ENCODE measurements at places on chromosomes 1 and 21.
A peak's percentile ranks its signal among the peaks of the same experiment; 100 is the strongest.

- no peak for DNase-seq
Measured at GRCh38 chr1:39127513-39127912, 77.0 kb upstream of the MACF1 start.

DNA sequence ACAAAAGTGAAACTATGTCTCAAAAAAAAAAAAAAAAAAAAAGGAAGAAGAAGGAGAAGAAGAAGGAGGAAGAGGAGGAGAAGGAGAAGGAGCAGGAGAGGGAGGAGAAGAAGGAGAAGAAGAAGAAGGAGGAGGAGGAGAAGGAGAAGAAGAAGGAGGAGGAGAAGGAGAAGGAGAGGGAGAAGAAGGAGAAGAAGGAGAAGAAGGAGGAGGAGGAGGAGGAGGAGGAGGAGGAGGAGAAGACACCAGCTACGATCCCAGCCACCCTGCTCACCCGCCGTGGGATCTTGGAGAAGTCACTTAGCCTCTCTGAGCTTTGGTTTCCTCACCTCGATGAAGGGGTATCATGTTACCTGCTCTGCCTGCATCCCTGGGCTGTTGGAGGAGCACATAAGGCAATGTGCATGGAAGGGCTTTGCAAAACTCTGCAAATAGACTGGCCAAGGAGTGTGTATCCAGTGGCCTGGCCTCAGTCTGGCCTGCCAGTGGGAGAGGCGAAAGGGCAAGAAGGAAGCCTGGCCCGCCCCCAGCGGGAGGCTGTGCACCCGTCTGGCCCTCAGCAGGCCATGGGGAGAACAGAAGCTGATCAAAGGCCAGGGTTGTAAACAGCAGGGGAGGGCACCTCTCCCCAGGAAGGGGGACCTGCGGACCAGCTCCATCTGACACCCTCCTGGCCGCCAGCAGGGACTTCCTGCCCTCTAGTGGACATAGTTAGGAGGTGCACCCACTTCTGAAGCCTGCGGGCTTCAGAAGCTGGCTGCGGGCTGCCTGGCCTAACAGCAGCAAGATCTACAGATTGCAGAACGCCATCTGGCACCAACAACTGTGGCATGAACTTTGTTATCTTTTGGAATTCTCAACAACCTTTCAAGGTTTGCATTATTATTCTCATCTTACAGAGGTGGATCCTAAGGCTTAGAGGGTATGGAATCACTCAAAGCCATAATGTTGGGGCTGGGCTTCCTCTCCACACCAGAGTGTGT is 19.2 kb upstream of the CDK18 start:
- DNase-seq, result peak; percentile 20

DNA sequence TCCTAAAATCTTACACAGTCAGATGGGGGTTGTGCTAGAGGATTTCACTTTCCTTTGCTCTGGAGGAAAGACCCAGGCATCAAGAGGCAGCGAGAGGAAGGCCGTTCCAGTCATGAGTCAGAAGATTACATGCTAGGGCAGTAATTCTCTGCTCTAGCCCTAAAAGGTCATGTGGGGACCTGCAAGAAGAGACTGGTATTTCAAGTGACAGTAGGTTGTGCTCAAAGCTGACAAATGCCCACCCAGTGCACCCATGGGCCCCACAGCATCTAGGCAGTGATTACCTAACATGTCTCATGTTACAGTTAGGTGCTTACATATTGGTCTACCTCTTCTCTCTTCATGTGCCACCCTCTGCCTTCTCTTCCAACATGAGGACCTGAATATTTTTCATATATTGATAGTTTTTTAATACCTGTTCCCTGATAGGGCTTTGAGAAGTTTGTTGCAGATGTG is 99.7 kb upstream of the BEND5 start:
- DNase-seq, result no peak

- no peak for DNase-seq
Measured at GRCh38 chr21:33021150-33021549, 4.6 kb upstream of the OLIG2 start.

DNA sequence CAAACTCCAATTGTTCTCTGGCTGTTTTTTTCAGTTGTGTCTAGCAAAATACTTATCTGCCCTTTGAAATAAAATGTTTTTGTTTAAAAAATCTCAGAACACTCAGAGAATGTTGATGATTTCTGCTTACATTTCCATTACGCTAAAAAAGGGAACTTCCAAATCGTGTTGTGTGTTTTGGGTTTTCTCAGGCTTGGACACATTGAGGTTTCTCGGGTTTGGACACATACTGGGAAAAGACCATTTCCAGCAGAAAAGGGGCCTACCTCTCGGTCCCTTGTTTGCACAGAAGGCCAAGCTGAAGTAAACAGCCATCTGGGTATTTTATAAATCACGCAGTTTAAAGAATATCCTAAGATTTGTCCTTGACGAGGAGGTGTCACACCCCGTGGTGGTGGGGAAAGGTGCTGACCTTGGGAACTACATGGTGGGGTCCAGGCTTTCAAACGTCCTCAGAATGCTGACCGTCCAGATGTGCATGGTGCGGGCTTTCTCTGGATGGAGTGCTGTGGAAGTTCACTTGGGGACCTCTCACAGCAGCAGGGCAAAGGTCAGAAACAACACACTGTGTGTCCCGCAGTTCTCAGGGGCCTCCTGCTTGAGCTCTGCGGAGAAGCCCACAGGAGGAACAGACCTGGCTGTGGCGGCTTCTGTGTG is 67.8 kb downstream of the SLC37A1 start:
- DNase-seq, result no peak

DNA sequence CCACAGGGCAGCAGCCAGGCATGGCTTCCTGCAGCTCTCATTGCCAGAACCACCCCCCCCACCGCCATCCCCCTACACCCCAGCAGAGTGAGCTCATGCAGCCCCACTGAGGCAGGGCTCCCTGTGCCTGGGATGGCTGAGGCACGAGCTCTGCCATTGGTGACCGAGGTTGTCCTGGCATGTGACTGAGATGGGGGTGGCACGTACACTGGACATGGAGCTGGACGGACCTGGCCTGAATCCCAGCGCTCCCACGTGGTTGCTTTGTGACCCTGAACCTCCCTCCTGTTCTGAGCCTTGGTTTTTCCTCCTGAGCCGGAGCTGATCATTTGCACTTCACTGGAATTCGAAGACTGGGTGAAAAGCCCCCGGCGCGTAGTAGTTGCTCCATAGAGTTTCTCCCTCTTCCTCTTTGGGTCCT is 28.3 kb downstream of the ALPL start:
- no peak for DNase-seq

GRCh38 chr1:179313004-179313403 is 19.4 kb downstream of the SOAT1 start:
- no peak for DNase-seq

- no peak for DNase-seq
Measured at GRCh38 chr1:17596186-17596585, 56.7 kb downstream of the ARHGEF10L start.

GRCh38 chr1:157984469-157984868 is 9.0 kb upstream of the KIRREL1 start:
- DNase-seq, result no peak

GRCh38 chr1:103525114-103525606 is 339 bp upstream of the RNPC3 start:
- DNase-seq, result no peak

DNA sequence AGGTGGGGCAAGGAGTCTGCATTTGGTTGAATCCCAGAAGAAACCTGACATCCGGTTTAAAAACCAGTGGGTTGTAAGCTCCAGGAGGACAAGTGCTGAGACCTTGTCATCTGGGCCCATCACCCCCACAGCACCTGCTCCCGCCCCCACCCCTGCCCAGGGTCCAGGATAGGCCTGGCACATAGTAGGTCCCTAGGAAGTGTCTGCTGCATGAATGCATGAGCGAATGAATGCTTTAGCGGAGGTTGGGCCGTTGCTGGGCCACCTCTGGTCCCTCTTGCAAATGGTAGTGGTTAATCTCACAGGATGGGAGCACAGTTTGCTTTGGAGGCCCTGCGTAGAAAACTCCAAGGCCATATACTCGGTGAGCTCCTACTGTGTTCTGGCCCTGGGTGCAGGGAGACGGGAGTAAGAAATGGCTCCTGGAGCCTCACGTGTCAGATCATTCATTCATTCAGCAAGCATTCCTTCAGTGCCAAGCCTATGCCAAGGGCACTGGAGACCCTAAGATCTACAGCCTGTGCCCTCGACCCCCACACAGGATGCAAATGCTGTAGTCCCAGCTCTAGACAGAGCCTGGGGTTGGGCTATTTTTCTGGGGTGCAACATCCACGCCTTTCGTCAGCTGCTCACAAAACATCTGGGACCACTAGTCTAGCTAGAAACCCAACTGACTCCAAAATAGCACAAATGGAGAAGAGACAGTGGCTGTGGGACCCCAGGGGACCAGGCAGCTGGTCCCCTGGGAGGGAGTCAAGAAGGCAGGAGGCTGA is 28.9 kb downstream of the EPHA2 start:
- DNase-seq, result no peak

- DNase-seq, result no peak
Measured at GRCh38 chr21:24093032-24093431, 1514.2 kb downstream of the MRPL39 start.

- DNase-seq, result peak; percentile 58
Measured at GRCh38 chr1:46036894-46037839, 95.3 kb downstream of the PIK3R3 start.

- DNase-seq, result no peak
Measured at GRCh38 chr1:59967141-59967697, 40.6 kb upstream of the CYP2J2 start.

GRCh38 chr1:228717081-228717480 is 18.2 kb upstream of the RHOU start:
- no peak for DNase-seq

- no peak for DNase-seq
Measured at GRCh38 chr21:32183396-32183795, 95.5 kb downstream of the MIS18A start.

GRCh38 chr21:28135646-28136045 is 857.0 kb downstream of the LTN1 start:
- DNase-seq, result no peak

GRCh38 chr1:209265301-209265700 is 318.2 kb upstream of the CAMK1G start:
- no peak for DNase-seq

GRCh38 chr1:229221106-229222019 is 49.5 kb upstream of the RAB4A start:
- DNase-seq, result no peak

DNA sequence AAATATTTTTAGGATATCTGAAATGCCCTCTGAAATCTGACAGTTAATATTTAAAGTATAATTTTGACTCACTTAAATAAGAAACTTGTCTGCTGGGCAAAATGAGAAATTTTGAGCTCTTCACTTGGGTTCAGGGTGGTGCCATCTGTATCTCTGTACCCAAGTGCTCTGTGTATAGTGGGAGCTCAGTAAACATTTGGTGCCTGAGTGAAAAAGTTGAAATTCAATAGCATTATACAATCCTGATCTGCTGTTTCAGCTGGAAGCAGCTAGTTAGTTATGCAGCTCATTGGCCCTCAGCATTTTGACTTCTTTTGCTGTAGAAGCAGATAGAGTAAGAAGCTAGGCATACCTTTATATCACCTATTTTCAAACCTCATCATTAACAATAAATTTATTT is 73.3 kb downstream of the RPE65 start:
- DNase-seq, result no peak

DNA sequence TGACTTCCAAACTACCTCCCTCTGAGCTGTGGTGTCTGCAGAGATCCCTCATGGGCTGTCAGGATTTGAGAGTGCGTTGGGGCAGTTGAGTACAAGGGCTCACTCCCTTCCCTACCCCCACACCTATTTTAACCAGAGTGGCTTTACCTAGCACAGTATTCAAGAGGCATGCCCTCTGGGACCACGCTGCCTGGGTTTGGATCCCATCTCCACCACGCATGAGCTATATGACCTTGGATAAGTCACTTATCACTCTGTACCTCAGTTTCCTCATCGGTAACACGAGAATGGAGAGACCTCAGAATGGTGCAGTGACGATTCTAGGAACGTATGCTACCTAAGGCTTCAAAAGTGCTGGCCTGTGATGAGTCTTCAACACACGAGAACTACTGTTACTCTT is 147.3 kb upstream of the WNT4 start:
- DNase-seq, result no peak

DNA sequence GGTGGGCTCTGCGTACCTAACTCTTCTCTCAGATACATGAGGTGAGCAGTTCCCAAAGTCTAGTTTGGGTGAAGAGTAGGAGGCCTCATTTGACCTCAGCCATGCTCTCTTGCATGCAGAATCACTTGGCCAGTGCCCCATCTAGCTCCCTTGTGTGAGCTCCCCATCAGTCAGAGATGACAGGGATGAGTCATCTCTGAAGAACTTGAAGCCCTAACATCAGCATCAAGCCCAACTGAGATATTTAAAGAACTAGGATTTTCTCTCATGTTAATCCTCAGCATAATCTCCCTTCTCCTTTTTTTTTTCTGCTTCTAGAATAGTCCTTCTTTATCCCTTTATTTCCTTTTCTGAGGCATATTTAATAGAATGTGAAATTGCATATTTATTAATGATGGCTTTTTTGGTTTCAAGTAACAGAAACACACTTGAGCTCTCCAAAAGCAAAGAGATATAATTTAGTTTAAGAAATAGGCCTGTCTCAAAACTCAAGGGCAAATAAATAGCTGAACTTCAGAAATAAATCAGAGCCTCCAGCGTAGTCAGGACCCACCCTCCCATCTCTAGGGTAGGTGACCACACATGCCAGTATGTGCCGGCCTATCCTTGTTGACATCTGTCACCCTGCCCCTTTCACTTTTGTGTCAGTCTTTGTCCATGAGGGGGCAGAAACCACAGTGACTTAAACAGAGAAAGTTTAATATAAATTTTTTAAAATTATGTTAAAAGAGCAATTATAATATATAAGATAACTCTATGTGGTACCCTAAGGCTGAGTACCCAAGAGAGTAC is 112.3 kb downstream of the TSEN15 start:
- DNase-seq, result no peak

GRCh38 chr1:31182352-31182751 is 57.3 kb downstream of the NKAIN1 start:
- peak; percentile 15 for DNase-seq

DNA sequence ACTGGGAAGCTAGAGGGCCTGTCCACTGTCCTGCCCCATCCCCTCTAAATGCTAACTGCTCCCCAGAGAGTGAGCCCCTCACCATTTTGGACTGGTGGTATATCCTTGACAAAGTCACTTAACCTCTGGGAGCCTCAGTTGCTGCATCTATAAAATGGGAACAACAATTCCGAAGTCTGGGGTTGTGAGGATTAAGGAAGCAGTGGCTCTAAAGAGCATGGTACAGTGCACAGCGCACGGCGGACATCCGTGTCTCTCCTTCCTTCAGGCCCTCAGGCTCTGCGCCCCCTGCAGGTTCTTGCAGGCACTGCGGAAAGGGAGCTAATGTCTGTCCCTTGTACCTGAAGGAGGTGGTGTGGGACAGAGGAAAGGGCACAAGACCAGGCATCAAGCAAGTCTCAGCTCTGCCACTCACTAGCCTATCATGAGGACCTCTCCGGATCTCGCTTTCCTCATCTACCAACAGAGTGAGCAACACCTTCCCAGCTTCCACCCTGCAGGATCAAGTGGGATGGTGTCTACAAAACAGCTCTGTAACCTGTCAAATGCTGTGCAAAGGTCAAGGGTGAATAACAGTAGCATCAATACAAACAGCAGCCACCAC is 20.1 kb downstream of the ECE1 start:
- peak; percentile 71 for DNase-seq

DNA sequence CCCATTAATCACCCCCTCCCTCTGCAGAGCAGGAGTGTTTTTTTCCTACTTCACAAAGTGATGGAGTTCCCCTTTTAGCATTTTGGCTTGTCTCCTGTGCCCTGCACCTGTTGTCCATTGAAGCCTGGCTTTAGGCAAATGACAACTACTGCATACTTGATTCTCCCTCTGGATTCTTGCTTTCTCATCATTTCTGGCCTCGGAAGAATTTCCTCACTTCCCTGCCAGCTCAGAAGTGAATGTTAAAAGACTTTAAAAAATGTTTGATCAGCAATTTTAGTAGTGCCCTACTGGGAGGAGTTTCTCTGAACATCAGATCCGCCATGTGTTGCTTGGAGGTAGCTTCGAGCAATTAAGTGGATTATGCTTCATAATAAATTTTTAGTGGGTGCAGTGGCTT is 28.1 kb downstream of the RCOR3 start:
- no peak for DNase-seq

Data from stimulated activated CD8-positive, alpha-beta memory T cell treated with anti-CD3 and anti-CD28 coated beads, Interleukin-4, amount 100 ng/mL, for 4 hours (primary cell).